SJCRH30 (cell line): ENCODE measurements at places on chromosomes 5 and 9. TPM values are rescaled to one million over a fixed set of nuclear protein-coding genes. Genes with fewer than 3 reads are reported as not detected.

- no peaks in the 10 kb centered on the region for H3K4me1 ChIP-seq
- no peak overlapping the region for H3K27ac ChIP-seq
- peaks cover 14% of the 10 kb centered on the region; the same call in 1 of the 2 replicates for H3K27me3 ChIP-seq
- no peak overlapping the region for H3K4me3 ChIP-seq
- no peak for DNase-seq
These were observed 4.4 kb upstream of the FOXE1 start for GRCh38 chr9:97848480-97849237.

LIX1 gene
- total RNA-seq = 0.04 and 0.15 TPM in 2 replicates

DNA sequence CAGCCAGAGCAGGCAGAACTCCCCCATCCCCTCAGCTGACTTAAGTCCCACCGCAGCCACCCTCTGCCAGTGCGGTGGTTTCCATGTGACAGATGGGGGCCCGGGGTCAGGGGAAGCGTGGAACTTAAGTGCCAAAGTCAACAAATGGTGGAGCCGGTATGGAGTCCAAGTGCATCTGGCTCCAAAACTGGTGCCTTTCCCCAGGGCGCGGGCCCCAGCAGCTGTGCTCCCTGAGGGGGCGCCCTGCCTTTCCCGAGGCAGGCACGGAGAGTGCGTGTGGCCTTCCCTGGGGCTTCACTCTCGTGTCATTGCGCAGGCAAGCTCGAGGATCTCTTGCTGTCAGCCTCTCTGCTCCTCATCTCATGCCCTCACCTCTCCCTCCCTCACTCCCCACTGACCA is 33.8 kb downstream of the SLC46A2 start:
- no peaks in the 10 kb centered on the region for H3K27me3 ChIP-seq
- H3K4me3 ChIP-seq = no peak overlapping the region
- peak; percentile 54 for DNase-seq
- H3K36me3 ChIP-seq = no peaks in the 10 kb centered on the region; the same call in 1 of the 2 replicates
- peaks cover 4% of the 10 kb centered on the region; the same call in 1 of the 2 replicates for H3K4me1 ChIP-seq
- no peak overlapping the region for H3K27ac ChIP-seq

GRCh38 chr5:54738118-54738972 is 220.8 kb downstream of the SNX18 start:
- H3K4me1 ChIP-seq = no peaks in the 10 kb centered on the region
- peak; percentile 15 for DNase-seq
- H3K36me3 ChIP-seq = no peaks in the 10 kb centered on the region

DNA sequence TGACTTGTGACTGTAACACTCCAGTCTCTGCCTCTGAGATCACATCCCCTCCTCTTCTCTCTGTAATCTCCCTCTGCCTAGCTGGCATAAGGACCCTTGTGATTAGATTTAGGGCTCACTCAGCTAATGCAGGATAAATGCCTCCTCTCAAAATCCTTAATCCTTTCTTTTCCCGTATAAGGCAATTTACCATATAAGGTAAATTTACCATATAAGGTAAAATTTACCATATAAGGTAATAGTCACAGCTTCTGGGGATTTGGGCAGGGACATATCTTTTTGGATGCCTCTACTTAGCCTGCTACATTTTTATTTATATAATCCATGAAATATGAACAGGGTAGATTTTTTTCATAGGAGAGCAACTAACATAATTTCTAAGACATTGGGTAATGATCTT is 318.0 kb upstream of the PUM3 start:
- no peaks in the 10 kb centered on the region for H3K27me3 ChIP-seq
- DNase-seq = no peak
- no peaks in the 10 kb centered on the region for H3K36me3 ChIP-seq
- H3K4me3 ChIP-seq = no peak overlapping the region
- no peaks in the 10 kb centered on the region for H3K4me1 ChIP-seq

- no peaks in the 10 kb centered on the region for H3K36me3 ChIP-seq
- H3K4me3 ChIP-seq = no peak overlapping the region
- no peak for DNase-seq
- H3K27ac ChIP-seq = no peak overlapping the region
These were observed 138.4 kb upstream of the IER5L start for GRCh38 chr9:129316281-129317030.

- no peaks in the 10 kb centered on the region for H3K36me3 ChIP-seq
- no peak for DNase-seq
- H3K27ac ChIP-seq = no peak overlapping the region
- peaks cover 17% of the 10 kb centered on the region for H3K4me1 ChIP-seq
- no peak overlapping the region for H3K4me3 ChIP-seq
- H3K27me3 ChIP-seq = peaks cover 6% of the 10 kb centered on the region
These were observed 9.5 kb upstream of the DPYSL3 start for GRCh38 chr5:147519380-147519779.

- H3K27me3 ChIP-seq = no peaks in the 10 kb centered on the region
- peak; percentile 68 for DNase-seq
- no peak overlapping the region for H3K4me3 ChIP-seq
These were observed 114.2 kb downstream of the RGS3 start for GRCh38 chr9:113577525-113578261.

TTC1 gene
- total RNA-seq = 55.6 and 59.8 TPM in 2 replicates

DNA sequence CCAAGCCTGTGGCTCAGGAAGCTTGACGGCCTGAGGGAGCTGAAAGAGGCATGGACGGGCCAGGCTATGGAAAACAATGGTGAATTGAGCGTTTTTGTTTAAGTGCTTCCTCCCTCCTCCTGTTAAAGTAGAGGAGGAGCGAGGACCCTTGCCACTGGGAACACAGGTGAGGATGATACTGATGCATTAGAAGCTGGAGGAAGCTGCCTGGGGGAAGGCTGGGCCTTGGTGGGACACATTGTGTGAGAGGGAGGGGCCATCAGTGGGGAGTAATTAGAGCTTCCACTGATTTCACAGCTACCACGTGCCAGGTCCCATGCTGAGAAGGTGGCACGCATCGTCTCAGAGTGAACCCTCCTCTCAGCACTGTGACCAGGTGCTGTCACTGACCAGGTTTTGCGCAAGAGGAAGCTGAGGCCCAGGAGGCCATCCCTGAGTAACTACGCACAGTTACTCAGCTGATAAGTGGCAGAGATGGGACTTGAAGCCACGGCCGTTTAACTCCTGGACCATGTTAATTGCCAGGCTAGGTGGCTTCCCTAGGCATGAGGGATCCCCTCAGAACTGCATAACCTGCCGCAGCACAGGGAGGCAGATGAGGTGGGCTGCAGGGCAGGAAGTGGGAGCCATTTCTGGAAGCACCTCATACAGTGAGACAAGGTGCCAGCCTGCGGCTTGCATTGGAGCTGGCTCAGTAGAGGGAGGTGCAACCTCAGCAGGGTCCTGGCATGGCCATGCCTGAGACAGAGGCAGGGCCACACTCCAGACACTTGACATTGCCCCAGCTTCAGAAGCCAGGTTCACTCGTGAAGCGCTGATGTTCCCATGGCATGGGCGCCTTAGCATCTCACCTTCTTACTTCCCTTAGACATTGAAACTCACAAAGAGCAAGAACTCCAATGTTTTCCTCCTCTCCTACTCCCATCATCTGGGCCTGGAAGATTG is 195.3 kb upstream of the MVB12B start:
- no peaks in the 10 kb centered on the region for H3K36me3 ChIP-seq
- H3K4me1 ChIP-seq = no peaks in the 10 kb centered on the region
- DNase-seq = no peak

- no peaks in the 10 kb centered on the region for H3K27me3 ChIP-seq
- H3K4me3 ChIP-seq = no peak overlapping the region
- no peaks in the 10 kb centered on the region for H3K36me3 ChIP-seq
- peaks cover 5% of the 10 kb centered on the region; the same call in 1 of the 2 replicates for H3K4me1 ChIP-seq
- no peak overlapping the region for H3K27ac ChIP-seq
- DNase-seq = no peak
These were observed 119.8 kb downstream of the LPAR1 start for GRCh38 chr9:110918316-110919049.

DNA sequence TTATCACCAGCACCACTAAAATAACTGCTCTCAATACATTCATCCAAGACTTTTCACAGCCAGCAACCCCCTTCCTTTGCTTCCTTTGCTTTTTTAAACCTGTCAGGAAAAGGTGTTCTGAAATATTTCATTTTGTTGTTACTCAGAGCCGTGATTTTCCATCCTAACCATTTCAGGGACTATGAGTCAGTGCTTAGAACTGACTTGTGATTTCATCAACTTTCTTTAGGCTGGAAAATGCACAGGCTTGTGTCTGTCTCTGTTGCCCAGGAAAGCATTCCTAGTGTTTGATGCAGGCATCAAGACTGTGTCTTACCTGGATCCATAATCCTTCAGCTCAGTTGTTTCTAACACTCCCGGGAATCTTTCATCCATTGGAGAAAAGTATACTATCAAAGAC is 805.6 kb downstream of the BRINP1 start:
- H3K4me3 ChIP-seq = no peak overlapping the region
- no peaks in the 10 kb centered on the region for H3K36me3 ChIP-seq
- peaks cover 7% of the 10 kb centered on the region for H3K4me1 ChIP-seq
- H3K27me3 ChIP-seq = no peaks in the 10 kb centered on the region
- H3K27ac ChIP-seq = no peak overlapping the region

GRCh38 chr9:75548871-75549270 is 341.6 kb upstream of the PCSK5 start:
- no peak for DNase-seq
- peaks cover 5% of the 10 kb centered on the region; the same call in 1 of the 2 replicates for H3K27me3 ChIP-seq
- H3K36me3 ChIP-seq = no peaks in the 10 kb centered on the region
- H3K27ac ChIP-seq = no peak overlapping the region
- H3K4me3 ChIP-seq = no peak overlapping the region
- H3K4me1 ChIP-seq = no peaks in the 10 kb centered on the region

BAAT gene
- total RNA-seq = 0.10 TPM in 2 replicates

ANKRD34B gene
- 2.9 and 3.0 TPM in 2 replicates for total RNA-seq

DNA sequence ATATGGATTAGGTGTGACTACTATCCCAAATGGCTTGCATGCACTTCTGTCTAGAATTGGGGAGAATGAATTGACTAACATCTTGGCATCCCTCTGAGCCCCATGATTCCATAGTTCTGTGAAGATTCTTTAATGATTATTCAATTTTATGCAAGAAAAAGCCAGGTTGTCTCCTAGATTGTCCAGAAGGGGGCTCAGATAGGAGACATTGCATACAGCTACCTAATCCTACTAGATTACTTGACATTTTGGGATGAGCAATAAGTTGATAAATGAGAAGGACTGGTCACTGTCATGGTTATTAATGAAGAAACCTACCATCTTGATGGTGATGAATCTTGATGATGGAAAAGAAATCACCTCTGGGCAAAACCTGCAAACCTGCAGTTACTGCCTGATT is 117.0 kb downstream of the CARTPT start:
- DNase-seq = no peak
- no peaks in the 10 kb centered on the region for H3K36me3 ChIP-seq
- no peaks in the 10 kb centered on the region for H3K4me1 ChIP-seq

IL3 gene
- not detected in 2 replicates for total RNA-seq

DNA sequence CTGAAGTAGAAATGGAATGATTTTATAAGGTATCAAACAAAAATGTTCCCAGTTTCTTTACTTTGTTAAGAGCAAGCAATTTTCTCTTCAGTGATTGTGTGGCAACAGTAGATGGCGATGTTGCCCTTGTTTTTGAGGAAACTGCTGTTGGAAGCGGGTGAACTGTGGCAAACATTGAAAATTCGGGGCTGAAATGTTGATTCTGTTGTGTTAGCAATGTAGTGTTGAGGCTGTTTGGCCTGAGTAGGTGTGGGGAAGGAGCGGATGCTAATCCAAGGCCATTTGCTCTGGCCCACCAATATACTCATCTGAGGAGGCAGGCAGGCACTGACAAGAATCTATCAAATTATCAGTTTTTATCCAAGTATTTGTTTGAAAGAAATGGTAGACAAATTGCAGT is 129.8 kb downstream of the SLC12A2 start:
- peak; percentile 75 for DNase-seq
- peaks cover 2% of the 10 kb centered on the region; the same call in 1 of the 2 replicates for H3K4me1 ChIP-seq
- H3K27ac ChIP-seq = no peak overlapping the region
- no peaks in the 10 kb centered on the region for H3K27me3 ChIP-seq
